ENCODE measurements at places on chromosomes 1 and 21.
A peak's percentile ranks its signal among the peaks of the same experiment; 100 is the strongest.

DNA sequence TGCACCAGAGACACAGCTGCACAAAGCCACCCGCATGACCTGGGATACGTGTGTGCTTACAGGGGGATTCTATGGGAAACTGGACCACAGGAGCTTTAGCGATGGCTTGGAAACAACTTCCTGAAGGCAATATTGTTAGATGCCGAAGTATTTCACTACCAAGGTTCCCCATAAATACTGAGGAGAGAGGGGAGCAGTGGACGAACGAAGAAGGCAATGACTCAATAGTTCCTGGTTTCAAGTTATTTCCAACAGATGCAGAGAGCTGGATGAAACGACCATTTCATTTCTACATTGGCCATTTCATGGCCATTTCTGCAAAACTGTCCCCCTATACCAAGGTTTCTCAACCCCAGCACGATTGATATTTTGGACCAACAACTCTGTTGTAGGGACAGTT lies 61.3 kb downstream of the CD34 start:
- no peak for DNase-seq

DNA sequence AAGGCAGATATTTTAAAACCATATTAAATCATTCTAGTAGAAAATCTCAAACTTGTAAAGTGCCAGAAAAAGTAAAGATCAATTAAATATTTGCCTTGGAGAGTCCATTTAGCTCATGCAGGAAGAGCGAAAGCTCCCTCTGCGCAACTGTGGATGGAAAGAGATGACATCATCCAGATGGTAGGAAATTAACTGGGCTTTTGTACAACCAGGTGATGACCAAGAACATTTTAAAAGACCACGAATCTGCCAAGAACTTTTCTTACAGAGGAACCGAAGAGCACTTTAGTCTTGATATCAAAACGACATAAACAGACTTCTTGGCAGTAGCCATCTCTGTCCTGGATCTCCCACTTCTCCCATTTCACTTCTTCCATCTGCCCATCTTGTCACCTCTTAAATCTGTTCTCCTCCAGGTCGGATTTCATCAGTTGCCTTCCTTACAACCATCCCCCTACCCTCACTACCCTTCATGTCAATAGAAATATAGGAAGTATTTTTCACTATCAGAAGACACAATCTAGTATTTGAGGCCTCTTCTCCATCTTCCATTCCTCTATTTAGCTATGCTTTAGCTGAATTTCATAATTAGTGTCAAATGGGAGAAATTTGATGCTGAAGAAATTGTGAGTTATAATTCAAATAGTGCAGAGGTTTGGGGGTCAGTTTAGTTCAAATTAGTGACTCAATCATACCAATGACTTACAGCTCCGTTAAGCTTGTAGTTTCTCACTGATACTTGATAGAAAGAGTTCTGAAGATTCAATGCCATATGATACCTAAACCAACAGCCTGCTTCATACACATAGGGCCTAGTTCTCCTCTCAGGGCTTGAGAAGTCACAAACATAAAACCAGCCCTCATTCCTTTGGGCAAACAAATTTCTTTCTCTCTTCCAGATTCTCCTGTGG lies 22.0 kb upstream of the DNASE2B start:
- DNase-seq: no peak

DNA sequence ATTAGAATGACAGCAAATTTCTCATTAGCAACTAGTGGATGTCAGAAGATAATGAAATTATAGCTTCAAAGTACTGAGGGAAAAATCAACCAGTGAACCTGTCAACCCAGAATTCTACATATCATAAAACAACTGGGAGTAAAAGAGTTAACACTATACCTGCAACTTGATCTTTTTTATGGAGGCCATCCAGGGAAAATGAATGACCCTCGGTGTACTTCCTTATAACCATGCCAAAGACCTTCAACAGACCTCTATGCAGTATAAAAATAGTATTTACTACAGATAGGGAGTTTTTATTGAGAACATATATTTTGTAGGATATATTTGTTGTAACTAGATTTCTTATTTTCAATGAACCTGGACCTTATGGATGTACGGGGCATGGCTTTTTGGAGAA lies 392.5 kb upstream of the ZRANB2 start:
- no peak for DNase-seq

GRCh38 chr1:100773444-100773843 lies 53.9 kb downstream of the VCAM1 start:
- DNase-seq: no peak

GRCh38 chr1:55069280-55069679 lies 29.9 kb downstream of the PCSK9 start:
- DNase-seq: no peak

DNA sequence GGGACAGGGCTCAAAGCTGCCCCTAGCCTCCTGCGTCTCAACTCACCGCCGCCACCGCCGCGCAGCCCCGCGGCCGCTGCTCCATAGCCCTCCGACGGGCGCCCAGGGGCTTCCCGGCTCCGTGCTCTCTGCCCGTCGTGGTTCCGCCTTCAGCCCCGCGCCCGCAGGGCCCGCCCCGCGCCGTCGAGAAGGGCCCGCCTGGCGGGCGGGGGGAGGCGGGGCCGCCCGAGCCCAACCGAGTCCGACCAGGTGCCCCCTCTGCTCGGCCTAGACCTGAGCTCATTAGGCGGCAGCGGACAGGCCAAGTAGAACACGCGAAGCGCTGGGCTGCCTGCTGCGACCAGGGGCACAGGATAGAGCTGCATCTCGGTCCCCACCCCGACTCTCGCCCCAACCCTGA lies at the start of gene TNFRSF25:
TNFRSF25 (minus strand) TSS at position 151 of the 400 bp plus-strand sequence; CDS start at position 85, 66 bp downstream.
- peak; percentile 62 for DNase-seq

DNA sequence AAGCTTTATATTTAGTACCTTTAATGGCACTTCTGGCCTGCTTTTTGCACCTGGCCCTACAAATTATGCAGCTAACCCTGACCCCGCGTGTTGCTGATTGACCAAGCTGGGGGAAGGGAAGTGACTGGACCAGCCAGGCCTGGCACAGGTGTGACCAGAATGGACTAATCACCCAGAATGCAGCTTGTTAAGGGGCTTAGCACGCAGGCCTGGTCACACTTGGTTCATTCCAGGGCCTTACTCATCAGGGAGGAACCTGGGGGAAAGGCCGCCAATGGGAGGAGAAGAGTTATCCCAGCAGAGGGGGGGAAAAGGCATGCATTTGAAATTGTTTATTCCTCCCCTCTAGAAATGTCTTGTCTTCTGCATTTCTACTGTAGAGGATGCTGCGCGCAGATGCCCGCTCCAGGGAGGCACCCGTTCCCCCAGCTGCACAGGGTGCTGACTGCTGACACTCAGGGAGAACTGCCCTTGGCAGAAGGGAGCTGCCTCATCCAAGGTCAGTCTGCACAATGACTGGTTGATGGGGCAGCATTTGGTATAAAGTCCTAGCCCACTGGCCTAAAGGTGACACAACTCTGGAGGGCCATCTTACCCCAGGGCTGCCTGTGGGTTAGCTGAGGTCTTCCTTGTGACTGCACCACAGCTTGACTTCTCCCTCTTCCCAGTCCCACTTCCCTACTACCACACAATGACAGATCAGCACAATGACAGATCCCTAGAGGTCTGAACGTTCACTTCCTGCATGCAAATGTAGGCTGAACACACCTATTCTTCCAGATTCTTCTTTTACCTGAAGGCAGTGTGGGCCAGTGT lies 29.0 kb downstream of the DHCR24 start:
- DNase-seq: no peak

DNA sequence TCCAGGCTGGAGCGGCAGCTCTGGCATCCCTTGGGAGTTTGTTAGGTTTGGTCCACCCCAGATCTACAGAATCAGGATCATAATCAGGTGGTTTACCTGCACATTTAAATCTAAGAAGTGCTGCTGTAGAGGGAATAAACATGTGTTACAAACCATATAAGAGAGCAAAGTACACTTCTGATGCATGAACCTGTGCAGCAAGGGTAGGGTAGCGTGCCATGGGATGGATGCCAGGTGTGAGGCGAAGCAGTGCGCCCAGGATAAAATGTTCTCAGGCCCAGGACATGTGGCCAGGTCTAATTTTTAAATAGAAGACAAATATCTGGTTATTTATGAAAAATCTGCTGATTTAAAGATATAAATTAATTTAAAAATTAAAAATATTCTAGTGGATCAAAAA lies 308.8 kb upstream of the USP24 start:
- no peak for DNase-seq

- no peak for DNase-seq
Measured at GRCh38 chr21:22764222-22764621, 1766.0 kb downstream of the NCAM2 start.

GRCh38 chr1:181089017-181089675 lies 646 bp downstream of the IER5 start:
- no peak for DNase-seq

- DNase-seq: no peak
Measured at GRCh38 chr1:193542690-193543089, 356.3 kb upstream of the B3GALT2 start.

DNA sequence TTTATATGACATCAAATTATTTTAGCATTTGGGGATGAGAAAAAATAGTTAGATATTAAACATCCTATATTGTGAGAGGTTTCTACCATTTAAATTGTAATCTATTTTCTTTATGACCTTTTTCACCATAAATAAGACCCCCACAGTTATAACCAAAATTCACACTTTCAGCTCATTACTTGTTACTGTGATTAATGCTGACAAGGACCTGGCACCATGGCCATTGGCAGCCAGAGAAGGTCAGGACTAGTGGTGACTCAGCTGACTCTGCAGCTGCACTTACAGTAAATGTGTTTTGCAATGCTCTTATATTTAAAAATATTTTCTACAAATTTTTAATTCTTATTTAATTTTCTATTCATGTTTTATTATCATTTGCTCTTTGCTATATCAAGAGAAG lies 133.3 kb upstream of the C1orf105 start:
- no peak for DNase-seq

- no peak for DNase-seq
Measured at GRCh38 chr21:45037986-45038385, 36.4 kb upstream of the ADARB1 start.

DNA sequence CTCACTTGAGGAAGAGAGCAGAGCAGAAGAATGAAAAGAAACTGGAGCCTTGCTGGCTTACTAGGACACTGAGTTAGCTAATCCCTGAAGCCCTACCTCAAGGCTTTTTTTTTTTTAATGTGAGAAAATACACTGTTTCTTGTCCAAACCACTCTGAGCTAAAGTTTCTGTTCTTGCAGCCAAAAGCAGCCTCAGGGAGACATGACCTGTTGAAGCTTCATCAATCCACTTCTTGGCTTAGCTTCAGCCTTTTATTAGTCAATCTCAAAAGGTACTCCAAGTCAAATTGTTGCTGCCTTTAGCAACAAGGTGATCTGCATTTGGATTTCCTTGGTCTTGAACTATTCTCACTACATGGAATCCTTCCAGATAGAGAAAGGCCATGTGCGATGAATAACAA lies 33.7 kb downstream of the CCDC185 start:
- DNase-seq: no peak

DNA sequence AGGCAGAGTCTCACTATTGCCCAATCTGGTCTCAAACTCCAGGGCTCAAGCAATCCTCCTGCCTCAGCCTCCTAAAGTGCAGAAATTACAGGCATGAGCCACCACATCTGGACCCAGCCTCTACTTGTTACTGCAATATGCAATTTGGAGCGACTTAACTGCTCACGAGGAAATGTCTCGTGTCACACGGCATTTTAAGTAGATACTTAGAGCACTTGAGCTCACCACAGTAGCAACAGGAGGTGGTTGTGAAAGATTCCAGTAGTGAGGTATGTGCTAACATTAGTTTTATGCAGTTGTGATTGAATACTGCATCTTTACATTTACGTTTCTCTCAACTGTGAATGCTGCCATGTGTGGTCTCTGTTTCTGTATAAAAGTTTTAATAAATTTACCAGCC lies 5.8 kb upstream of the NDUFV3 start:
- DNase-seq: no peak

DNA sequence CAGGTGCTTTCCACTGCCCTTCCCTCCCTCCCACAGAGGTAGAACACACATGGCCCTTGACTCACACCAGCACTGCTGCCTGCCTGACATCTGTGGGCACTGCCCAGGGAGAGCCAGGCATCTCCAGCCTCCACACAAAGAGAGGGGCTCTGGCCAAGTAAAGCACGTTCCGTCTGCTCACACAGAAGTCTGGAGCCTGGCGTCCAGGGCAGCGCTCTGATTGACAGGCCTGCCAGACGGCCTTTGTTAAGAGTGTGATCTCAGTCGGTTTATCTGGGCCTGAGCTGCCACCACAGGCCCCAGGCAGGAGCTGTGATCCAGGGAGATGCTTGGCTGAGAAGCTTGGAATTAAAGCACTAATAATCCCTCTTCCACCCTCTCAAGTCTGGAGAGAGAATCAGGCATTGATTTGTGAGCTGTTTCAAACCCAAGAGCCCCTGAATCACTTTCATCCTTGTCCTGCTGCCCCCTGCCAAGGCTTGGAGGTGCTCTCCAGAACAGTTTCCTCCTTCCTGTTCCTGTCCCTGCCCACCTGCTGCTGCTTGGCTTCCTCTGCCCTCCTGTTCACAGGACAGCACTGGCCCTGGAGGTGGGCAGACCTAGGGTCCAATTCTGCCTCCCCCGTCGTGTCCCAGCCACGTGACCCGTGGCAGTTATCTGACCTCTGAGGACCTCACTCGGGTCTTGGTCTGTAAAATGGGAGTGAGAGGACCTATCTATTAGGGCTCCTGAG lies 3.7 kb downstream of the DMRTB1 start:
- DNase-seq: no peak
